Ureter (tissue), 1 donor: ENCODE measurements at places on chromosomes 3 and 15. TPM values are rescaled to one million over a fixed set of nuclear protein-coding genes. Genes with fewer than 3 reads are reported as not detected.

GRCh38 chr15:90581771-90582352 is 52.1 kb downstream of the CRTC3 start:
- no peak for DNase-seq

DNA sequence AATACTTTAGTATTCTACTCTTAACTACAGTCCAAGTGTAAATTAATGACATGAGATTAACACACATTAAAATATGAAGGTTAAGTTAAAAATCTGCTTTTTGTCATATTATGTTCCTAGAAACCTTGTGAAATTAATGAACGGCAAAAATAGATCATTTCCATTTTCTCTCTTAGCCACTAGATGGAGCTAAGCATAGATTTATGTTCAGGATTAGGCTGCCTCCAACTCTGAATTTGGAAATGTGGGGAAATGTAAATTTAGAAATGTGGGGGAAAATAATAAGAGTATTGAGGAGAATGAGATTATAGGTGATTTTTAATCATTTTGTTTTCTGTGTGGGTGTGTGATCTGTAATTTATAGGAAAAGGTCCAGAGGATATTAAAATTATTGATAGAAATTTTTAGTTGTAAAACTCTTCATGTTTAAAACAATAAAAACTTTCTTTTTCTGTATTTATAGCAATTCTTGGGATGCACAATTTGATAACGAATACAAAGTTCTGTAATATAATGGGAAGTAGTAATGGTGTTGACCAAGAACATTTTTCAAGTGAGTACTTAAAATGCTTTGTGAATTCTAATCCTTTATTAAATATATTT is 59.2 kb downstream of the TMOD3 start:
- no peak for DNase-seq

DNA sequence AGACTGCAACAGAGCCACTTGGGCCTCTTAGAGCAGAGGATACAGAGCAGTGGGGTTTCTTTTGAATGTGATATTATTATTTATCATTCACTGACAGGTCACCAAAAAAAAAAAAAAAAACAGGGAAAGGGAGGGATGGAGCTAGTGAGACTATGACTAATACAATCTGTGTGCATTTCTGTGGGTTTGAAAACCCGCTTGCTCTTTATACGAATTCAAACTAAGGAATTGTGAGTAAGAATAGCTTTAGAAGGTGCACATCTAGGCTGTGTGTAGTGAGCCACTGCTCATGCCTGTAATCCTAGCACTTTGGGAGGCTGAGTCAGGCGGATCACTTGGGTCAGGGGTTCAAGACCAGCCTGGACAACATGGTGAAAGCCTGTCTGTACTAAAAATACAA is 186.6 kb upstream of the MANF start:
- DNase-seq, result no peak

DNA sequence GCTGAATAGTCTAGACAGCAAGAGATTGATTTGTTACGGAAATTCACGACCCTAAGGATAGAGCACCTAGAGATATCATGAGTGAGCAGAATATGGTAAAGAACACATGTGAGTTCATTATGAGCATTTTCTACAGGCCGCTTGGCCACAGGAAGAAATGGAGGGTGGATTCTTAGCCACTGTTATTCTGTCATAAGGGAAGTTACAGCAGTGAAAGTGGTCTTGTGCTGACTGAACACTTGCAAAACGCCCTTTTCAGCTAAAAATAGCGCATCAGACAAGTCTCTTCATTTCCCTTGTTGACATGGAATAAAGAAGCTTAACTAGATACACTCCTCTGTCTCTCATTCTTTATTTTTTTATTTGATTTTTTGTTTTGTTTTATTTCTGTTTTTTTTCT is 19.8 kb downstream of the DGKG start:
- DNase-seq, result no peak

GRCh38 chr3:175383813-175384212 is 524.7 kb downstream of the NAALADL2 start:
- DNase-seq, result no peak

GRCh38 chr3:187064210-187065115 is 74.8 kb downstream of the RPL39L start:
- DNase-seq, result no peak

- DNase-seq, result no peak
Observed at GRCh38 chr15:90291679-90292356, 26.3 kb downstream of the NGRN start.

GRCh38 chr15:59446232-59446957 is 8.4 kb downstream of the FAM81A start:
- no peak for DNase-seq

- no peak for DNase-seq
Observed at GRCh38 chr3:183591881-183592521, 36.5 kb upstream of the KLHL6 start.

DNA sequence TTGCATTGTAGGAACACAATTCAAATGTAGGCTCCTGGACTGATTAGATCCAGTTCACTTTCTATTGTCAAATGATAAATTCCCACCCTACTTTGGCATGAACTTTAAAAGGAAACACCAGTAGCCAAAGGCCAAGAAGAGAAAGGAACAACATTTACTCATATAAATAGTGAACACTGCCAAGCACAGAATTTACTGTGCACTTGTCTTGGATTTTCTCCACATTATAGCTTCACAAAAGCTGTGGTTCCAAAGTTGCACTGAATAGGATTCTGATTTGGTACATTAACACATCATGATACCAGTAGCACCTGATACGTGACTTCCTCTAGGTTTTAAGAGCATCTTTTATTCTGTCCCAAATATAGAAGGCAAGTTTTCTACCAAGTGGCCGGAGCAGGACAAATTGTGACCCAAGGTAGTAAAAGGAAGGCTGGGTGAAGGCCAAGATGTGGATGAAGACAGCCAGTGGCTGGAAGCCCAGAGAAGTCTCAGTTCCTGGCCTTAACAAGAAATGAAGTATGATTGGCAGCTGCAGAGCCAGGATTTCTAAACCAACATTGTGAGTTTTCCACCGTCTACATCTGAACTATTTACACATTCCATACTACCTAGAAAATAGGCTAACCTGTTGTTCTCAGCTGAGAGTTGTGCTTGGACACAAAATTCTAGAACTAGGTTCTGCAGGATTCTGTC is 206.7 kb downstream of the THRB start:
- no peak for DNase-seq

GRCh38 chr15:53644660-53645059 is 114.8 kb downstream of the WDR72 start:
- DNase-seq, result no peak

PLS1 gene
- total RNA-seq, result 70.5 TPM

THRB gene
- total RNA-seq, result 36.8 TPM

CIDEC gene
- total RNA-seq, result 1.1 TPM

ANKRD63 gene
- not detected for total RNA-seq

TNK2 gene
- total RNA-seq, result 97.6 TPM

HOMER2 gene
- total RNA-seq, result 9.4 TPM

CRTC3 gene
- total RNA-seq, result 55.7 TPM

ACVR2B gene
- 11.8 TPM for total RNA-seq

CCK gene
- total RNA-seq, result not detected

SLCO2A1 gene
- total RNA-seq, result 89.1 TPM

RARB gene
- 14.0 TPM for total RNA-seq

TMEM212 gene
- not detected for total RNA-seq

NUDT16 gene
- total RNA-seq, result 30.0 TPM

TF gene
- 2.1 TPM for total RNA-seq
